ENCODE measurements at places on chromosomes 5 and 9. TPM values are rescaled to one million over a fixed set of nuclear protein-coding genes. Genes with fewer than 3 reads are reported as not detected.

GRCh38 chr5:139268364-139269202, 25.0 kb upstream of the MATR3 start:
- no peak for DNase-seq

FOXD4L5 gene
- not detected for total RNA-seq

DNA sequence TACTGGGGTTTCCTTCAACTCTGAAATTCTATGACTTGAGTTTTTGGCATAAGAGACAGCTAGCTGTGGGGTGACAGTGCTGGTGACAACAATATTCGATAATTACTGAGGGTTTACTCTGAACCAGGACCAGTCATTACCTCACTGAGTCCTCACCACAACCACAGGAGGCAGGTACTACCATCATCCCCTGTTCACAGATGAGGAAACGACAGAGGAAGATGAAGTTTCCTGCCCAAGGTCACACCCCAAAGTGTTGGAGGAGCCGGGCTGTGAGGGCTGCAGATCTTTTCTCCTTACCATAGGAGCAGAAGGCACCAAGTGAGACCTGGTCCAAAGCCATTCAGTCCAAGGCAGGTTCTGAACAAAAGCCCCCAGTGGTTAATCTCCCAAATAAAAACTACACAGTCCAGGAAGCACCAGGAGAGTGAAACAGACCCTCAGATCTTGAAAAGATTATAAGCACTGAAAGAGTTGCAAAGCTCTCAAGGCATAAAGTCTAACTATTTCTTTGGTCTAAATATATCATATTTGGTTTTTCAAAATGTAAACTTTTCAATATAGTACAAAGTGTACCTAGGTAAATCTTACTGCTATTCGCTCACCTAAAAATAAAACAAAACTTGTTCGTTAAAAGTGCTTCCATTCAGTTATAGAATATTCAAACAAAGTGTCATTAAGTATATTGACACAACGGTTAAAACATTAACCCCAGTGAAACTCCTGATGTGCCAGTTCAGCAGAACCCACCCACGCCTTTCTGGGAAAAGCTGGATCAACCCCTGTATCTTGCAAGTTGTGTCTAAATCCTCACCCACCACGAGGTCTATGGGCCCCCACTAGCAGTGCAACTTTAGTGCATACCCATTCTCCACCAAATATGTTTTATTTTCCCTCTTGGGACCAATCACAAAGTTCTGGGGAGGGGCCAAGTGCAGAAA, 82.6 kb upstream of the EQTN start:
- DNase-seq = no peak

STK32A gene
- 0.17 TPM for total RNA-seq

GRCh38 chr9:22722492-22722891, 275.9 kb downstream of the DMRTA1 start:
- peak; percentile 28 for DNase-seq

NKD2 gene
- total RNA-seq = not detected

SLC6A18 gene
- not detected for total RNA-seq

PCDHAC2 gene
- total RNA-seq = 5.1 TPM

GRCh38 chr5:158886086-158886485, 213.6 kb downstream of the EBF1 start:
- no peak for DNase-seq

DNA sequence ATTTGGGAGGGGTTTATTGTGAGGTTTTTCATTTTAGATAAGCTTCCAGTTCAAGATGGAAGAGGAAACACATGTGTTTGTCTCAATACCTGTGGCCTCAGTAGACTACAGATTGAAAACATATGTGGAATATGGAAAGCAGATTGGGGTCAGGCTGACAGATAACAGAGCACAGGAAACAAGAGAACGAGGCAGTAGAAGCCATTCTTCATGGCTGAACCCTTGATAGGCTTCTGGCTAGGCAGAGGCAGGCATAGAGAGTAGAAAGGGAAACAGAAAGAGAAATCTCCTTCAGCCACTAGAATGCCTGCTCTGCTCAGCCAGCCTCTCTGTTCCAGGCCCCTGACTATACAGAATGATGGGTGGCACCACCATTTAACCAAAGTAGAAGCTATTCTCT, 152.5 kb downstream of the MUSK start:
- DNase-seq = no peak

DNA sequence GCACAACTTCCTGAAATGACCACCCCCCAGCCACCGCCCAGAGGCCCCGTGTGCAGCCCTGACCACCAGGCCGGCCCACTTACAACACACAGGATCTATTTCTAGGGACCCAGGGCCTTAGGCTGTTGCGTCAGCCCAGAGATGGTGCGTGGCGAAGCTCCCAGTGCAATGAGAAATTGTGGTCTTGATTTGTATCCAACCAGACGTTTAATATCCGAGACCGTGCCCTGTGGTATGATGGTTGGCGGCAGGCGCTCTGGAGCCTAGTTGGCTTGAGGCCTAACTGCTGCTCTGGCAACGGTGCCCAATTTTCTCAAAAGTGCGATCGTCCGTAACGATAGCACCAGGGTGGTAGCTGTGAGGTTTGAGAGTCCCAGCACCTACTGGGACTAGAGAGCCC, 32.6 kb upstream of the SLC6A19 start:
- no peak for DNase-seq

- DNase-seq = no peak
Observed at GRCh38 chr5:83426855-83427254, 44.7 kb upstream of the VCAN start.

POC5 gene
- 44.4 TPM for total RNA-seq

DNA sequence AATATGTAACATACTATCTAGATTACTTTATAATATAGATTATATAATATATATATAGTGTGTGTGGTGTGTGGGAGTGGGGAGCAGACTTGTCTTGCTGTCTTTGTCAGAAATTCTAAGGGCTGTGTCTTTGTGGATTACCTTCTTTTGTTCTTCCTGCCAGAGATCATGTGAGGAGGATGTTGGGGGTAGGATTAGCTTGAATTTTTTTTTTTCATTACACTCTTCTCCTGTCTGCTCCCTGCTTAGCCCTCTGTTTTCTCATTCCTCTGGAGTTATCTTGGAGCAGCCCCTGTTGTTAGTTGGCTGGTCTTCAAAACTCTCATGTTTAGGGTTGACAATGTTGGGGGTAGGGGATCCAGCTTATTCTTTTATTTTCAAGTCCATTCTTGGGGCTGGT, 21.0 kb upstream of the C9orf40 start:
- DNase-seq = no peak

CER1 gene
- total RNA-seq = not detected

- peak; percentile 13 for DNase-seq
Observed at GRCh38 chr9:36623280-36623679, 50.6 kb downstream of the MELK start.

- no peak for DNase-seq
Observed at GRCh38 chr9:111076519-111076918, 38.2 kb upstream of the LPAR1 start.

GRCh38 chr5:56706504-56706903, 108.8 kb upstream of the MAP3K1 start:
- no peak for DNase-seq

DNA sequence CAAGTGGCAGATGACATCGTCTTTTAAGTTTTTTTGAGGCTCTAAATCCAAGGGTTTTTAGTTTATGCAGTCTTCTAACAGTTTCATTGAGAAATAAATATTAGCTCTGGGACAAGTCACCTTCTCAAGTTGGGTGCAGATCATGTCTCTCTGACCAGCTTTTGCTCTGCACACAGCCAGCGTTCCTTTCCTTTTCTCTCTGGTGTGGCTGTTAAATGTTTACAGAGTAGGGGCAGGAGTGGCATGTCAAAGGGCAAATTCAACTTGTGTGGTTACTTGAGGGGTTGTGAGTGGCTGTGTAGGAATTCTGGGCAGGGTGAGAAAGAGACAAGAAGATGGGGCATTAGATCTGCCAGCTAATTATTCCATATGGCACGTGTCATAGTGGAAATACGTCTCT, 187.5 kb upstream of the HMHB1 start:
- DNase-seq = no peak

GRCh38 chr9:5587024-5587423, 41.9 kb upstream of the RIC1 start:
- peak; percentile 35 for DNase-seq

All from A172 (cell line).